ENCODE measurements at places on chromosomes 5 and 9.

GRCh38 chr5:55568654-55569512 is 34.1 kb upstream of the PLPP1 start:
- no peak for DNase-seq

DNA sequence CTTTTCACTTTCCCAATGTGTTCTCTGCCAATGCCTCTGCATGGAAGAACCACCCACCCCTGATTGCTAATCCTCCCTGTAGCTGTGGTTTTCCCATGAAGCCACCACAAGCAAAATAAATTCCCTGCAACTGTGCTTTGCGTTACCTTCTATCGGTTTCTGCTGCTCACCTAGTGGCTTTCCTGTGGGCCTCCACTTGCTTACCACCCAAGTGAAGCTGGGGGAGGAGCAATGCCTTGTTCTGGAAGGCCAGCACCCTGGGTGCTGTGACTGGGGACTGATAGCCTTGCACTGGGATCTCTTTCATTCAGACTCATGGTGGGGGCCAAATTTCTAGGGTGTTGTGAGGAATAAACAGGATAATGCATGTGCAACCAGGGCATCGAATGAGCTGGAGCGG is 56.3 kb upstream of the GDNF start:
- no peak for DNase-seq

GRCh38 chr9:37107701-37108100 is 12.7 kb upstream of the ZCCHC7 start:
- no peak for DNase-seq

GRCh38 chr5:95794070-95794516 is 28.4 kb downstream of the GLRX start:
- DNase-seq, result no peak

DNA sequence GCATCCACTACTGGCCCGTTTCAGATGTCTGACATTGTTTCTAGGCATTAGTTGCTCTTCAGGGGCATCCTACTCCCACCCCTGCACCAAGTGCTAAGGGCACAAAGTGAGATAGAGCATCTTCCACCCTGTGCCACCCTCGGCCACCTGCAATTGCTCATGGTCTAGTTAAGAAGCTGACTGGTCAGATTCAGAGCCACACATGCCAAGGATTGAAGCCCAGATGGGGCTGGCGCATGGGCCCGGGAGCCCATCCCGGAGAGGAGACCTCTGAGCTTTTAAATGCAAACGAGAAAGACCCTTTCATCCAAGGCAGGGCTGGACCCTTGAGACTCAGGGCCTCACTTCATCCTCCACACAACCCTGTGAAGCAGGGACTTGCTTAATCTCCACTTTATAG is 28.5 kb downstream of the HRH2 start:
- no peak for DNase-seq

DNA sequence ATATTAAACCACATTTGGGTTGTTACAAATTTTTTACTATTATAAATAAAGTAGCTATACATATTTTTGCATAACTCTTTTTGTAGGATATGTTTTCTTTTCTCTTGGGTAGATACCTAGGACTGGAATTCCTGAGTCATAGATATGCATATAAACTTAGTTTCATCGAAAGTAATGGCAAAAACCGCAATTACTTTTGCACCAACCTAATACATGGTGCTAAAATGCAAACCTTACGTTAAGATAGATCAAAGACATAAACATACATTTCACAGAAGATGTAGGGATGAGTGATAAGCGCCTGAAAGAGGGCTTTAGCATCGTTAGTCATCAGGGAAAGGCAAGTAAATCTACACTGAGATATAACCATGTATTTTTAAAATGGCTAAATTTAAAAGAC is 178.4 kb upstream of the EFNA5 start:
- no peak for DNase-seq

- DNase-seq, result no peak
These were observed 65.2 kb downstream of the LIX1 start for GRCh38 chr5:97077246-97077645.

DNA sequence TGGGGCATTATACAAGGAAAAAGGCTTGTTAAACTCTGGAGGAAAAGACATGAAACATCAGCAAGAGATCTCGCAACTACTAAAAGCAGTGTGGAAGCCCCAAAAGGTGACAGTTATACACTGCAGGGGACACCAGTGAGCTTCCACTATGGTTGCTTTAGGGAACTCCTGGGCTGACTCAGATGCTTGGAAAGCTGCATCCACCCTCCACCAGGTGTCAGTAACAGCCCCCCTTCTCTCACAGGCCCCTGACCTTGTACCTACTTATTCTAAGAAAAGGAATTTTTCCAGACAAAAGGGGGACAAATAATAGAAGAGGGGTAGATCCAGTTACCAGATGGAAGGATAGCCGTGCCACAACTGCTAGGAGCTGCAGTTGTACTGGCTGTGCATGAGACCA is 154.4 kb upstream of the COX7C start:
- DNase-seq, result no peak

GRCh38 chr9:107872457-107873192 is 383.1 kb upstream of the KLF4 start:
- DNase-seq, result no peak

DNA sequence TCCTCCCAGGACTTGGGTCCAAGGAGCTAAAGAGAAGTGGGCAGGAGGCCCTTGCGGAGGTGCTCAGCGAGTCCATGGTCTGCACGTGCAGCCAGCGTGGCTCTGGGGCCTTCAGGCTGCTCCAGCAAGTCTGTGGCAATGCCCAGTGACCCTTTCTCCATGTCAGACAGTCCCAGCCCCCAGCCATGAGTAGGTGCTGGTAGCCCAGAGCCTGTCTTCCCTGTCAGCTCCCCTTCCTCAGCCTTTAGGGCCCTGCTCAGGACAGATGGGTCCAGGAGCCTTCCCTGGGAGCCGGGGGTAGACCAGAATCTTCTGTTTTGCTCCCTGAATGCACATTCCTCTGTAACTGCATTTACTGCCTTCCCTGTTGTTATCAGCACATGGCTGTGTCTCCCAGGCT is 147.2 kb upstream of the IRX2 start:
- DNase-seq, result no peak

DNA sequence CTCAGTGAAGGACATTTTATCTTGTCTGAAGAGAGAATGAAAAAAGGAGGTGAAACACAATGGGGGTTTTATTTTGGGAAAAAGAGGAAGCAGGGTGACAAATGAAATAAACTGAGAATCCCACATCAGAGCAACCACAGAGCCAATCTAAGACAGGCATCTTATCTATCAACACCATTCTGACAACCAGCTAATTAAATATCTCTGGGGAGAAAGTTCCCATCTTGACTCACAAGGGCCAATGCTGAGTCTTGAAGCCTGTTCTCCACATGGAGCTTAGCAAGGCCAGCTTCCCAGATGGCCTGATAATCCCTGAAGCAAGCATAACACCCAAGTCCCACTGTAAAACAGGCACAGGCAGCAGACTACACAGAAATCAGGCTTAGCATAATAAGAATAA is 30.4 kb downstream of the DPYSL3 start:
- DNase-seq, result no peak

DNA sequence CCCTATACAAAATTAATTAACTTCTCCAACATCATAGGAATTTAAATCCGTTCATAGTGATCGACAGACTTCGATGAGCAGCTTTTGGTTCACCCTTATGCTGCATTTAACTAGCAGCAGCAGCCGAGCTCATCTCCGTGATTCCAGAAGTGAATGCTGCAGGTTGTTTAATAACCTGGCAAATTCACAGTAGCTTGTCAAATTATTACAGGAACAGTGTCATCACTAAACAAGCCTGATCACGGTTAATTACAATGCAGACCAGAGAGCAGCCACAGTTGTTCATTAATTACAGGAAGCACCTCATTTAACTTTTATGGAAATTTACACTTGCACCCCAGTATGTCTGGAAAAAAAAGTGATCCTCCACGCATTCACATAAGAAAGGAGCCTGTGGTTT is 188.2 kb downstream of the BNC2 start:
- no peak for DNase-seq

DNA sequence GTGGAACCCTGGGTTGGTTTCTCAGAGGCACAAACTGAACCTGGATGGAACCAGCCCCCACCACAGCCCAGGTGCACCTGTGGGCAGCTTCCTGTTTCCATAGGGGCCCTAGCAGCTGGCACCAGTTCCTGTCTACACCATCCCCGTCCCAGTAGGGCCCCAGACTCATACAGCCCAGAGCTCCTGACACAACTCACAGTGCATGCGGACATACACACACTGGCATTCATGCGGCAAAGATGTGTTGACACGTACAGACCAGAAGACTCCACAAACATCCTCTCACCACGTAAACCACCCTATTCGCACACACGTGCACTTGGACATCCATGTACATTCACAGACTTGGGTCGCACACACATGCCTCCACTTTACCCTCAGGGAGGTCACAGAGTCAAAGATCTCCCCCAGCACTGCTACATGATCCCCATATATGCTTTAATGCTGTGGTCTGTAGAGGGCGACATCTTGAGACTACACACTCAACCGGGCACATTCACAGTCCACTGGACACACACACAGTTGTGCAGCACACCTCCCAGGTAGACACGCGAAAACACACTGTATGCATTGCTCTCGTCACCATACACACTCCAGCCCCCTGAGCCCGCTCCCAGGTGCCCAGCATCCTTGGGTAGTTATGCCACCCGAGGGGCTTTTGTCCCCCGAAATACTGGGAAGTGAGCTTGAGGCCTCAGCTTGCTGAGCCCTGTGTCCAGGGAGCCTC is 22.4 kb downstream of the CXXC5 start:
- no peak for DNase-seq

- DNase-seq, result no peak
These were observed 11.4 kb upstream of the CRHBP start for GRCh38 chr5:76941442-76941841.

- DNase-seq, result no peak
These were observed 109.1 kb upstream of the RPS23 start for GRCh38 chr5:82387001-82387818.

- no peak for DNase-seq
These were observed 64.9 kb downstream of the SIL1 start for GRCh38 chr5:139133282-139133681.

GRCh38 chr5:2701592-2701991 is 49.9 kb downstream of the IRX2 start:
- DNase-seq, result no peak

- DNase-seq, result no peak
These were observed 96.5 kb upstream of the LMX1B start for GRCh38 chr9:126516936-126517832.

DNA sequence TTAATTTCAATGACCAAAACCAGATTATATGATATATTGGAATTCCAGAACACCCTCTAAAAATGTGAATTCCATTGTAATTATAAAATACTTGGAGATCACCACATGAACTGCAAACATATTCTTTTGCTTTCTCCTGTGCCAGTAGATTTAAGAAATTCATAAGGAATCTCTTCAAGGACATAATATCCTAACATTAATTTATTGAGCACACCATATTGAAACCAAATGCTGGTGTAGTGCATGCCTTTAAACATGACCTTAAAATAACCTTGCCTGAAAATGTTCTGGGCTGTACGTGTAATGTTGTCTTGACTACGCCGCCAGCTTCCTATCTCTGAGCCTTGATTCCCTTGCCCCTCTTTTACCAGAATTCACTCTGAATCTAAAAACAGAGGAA is 205.0 kb upstream of the ACTBL2 start:
- DNase-seq, result no peak

GRCh38 chr5:62780888-62781287 is 202.3 kb downstream of the LRRC70 start:
- no peak for DNase-seq

DNA sequence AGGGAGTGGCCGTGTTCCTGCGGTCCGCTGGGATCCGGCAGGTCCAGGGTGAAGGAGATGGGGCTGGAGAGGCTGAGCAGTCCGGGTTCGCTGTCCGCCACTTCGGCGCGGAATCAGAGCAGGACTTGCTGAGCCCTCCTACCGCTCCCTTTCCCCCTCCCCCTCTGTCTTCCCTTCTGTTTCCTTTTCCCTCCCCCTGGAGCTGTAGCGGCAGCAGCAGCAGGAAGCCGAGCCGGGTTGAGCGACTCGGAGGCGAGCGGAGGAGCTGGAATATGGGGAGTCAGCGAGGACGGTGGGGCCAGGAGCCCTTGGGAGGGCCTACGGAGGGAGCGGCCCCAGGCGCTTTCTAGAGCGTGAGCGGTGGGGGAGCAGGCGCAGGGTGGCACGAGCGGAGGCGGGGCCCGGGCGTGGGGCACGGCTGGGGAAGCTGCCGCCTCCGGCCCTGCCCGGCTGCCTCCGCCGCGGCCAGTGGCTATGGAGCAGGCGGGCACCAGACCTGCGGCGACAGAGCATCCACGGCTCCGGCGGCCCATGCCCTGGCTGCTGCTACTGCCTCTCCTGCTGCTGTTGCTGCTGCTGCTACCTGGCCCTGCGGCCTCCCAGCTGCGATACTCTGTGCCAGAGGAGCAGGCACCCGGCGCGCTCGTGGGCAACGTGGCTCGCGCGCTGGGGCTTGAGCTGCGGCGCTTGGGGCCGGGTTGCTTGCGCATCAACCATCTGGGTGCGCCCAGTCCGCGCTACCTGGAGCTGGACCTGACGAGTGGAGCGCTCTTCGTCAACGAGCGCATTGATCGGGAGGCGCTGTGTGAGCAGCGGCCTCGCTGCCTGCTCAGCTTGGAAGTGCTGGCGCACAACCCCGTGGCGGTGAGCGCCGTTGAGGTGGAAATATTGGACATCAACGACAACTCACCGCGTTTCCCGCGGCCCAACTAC is at the start of gene PCDHAC2:
TSS of gene PCDHAC2 (plus strand) at position 184 of the 933 bp plus-strand sequence. CDS start at position 475, 291 bp downstream.
- DNase-seq, result no peak

DNA sequence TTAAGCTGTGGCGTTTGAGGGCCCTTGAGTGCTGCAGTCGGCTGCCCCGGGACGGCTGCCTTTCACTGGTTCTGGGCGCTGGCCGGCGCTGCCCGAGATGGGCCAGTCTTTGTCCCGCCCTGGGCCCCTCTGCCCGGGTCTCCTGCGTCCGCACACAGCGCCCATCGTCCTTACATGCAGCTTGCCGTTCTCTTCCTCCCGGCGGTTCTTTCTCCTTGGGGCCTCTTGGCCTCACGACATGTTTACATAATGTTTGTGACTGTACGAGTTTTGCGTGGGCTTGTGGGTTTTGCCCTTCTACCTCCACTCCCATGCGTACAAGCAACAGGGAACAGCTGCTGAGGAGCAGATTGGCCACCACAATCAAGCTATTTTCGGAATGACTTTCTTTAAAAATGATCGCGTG is 618 bp downstream of the TNPO1 start:
- no peak for DNase-seq
